Fibroblast of skin of right biceps (primary cell): ENCODE measurements at places on chromosomes 12 and 14.

DNA sequence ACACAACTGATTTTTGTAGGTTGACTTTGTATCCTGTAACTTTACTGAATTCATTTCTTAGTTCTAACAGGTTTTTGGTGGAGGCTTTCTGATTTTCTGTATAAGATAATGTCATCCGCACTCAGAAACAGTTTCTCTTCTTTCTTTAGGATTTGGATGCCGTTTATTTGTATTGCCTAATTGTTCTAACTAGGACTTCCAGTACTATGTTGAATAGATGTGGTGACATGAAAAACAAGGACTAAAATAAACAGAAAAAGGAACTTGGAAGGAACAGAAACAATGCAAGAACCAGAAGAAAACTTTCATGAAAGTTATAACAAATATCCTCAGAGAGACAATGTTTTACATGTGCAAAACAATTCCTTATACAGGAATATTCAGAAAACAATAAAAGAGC, 100.3 kb downstream of the GTF2A1 start:
- no peak for DNase-seq

DNA sequence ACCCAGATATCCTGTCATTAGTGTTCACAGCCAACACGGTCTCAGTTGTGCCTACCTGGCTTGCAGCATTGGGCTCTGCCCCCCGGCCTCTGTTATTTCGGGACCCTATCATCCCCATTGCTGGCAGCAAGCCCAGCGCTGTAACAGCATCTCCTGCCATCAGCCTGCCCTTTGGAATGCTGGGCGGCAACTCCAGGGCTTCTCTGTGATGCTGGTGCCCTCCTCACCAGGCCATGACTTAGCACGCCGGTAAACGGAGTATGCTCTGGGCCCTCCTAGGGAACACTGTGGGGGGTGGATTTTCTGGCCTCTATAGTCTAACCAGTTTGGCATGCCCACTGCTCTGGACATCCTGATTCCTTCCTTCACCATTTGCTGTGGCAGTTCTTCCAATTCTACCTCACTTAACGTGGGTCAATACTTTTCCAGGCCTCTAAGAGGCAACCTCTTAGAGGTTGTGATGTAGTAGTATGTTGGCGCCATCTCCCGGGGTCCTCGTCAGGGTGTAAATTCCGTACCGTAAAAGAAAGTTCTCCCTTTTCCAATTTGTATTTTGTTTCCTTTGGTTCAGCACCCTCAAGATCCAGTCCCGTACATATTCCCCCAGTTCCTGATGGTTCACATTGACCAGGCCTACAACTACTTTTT, 80.0 kb downstream of the SINHCAF start:
- DNase-seq: peak; percentile 12

- no peak for DNase-seq
Observed at GRCh38 chr12:123034022-123034541, 53.6 kb downstream of the ARL6IP4 start.

DNA sequence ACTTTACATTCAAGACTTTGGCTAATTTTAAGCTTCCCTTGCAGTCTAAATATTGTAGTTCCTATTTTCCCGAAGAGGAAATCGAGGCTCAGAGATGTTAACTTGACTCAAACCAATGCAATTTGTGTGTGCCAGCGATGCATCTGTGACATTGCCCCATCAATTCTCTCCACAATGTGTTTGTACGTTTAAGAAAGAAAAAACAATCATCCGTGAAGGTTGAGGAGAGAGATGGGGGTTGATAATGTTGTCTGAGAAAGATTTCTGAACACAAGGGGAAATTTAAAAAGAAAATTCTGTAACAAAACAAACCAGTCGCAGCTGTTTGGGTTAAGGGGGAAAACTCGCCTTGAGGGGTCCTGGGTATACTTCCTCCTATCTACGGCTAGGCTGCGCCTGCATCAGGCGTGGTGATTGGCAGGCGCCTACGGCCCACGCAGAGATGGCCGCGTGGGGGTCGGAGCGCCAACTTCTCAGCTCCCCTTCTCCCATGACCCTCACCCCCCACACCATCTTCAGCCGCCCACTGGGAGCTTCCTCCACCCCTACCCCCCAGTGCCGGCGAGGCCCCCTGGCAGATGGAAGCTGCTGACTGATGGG, 12.3 kb downstream of the SIX1 start:
- DNase-seq: no peak

DNA sequence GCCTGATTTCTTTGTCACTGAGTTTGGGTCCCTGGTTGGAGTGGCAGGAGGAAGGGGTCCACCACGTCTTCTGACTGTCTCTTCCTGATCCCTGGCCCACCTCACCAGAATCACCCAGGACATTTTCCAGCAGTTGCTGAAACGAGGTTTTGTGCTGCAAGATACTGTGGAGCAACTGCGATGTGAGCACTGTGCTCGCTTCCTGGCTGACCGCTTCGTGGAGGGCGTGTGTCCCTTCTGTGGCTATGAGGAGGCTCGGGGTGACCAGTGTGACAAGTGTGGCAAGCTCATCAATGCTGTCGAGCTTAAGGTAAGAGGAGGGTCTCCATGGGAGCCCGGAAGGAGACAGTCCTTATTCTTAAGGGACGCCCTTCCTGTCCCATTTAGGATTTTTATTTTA, 12.3 kb downstream of the MARS1 start:
- no peak for DNase-seq

GRCh38 chr14:85947461-85948139, 417.7 kb downstream of the FLRT2 start:
- no peak for DNase-seq

- DNase-seq: no peak
Observed at GRCh38 chr14:93923626-93924025, 3.5 kb upstream of the FAM181A start.

GRCh38 chr12:99686142-99686541, 38.6 kb downstream of the GARIN6 start:
- DNase-seq: no peak

DNA sequence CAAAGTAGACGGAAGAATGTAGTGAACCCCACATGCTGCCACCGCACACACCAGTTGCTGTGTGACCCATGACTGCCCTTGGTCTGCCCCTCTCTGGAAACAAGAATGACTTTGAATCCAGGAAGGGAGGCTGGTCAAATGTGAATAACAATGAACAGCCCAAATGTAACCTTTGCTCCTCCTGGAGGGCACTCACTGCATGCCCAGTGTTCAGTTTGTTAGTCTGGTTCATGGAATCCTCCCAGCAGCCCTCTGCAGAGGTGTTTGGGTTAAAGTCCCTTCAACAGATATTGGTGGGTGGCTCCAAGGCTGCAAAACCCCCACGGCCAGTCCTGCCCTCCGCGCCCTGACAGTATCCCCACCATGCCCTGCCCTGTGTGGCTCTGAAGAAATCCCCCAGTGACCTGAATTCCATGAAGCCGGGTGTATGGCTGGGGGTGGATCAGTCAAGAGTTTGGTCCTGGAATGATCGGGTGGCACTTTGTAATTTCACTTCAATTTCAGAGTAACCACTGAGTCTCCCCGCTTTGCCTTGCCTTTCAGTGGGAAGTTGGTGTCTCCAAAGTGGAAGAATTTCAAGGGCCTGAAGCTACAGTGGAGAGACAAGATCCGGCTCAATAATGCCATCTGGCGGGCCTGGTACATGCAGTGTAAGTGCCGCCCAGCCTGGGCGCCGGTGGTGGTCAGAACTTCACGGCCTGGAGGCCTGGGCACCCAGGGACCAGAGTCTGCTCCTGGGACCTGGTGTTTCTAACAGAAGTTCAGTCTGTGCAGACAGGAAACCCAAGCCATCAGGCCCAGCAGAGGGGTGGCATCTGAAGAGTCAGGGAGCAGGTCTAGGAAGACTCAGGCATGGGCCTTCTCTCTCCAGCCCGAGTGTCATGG, 47.1 kb downstream of the IL31 start:
- no peak for DNase-seq

GRCh38 chr14:77024171-77024691, 4.3 kb downstream of the IRF2BPL start:
- peak; percentile 52 for DNase-seq

DNA sequence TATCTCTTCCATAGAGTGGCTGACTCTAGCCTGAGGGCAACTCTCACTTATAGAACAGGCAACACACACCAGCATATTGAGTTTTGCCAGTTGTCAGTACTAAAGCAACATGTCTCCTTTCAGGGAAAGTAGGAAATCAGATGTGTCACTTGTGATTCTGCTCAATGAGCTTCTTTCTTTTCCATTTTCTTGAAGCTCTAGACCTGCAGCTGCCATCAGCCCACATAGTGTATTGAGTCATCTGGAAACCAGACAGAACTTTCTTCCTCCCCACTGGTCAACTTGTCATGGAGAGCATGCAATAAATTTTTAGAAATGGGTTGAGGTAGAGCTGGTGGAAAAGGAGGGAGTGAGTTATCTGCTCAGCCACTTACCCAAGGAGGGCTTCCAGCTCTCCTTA, 209.0 kb upstream of the PLEKHG7 start:
- no peak for DNase-seq

DNA sequence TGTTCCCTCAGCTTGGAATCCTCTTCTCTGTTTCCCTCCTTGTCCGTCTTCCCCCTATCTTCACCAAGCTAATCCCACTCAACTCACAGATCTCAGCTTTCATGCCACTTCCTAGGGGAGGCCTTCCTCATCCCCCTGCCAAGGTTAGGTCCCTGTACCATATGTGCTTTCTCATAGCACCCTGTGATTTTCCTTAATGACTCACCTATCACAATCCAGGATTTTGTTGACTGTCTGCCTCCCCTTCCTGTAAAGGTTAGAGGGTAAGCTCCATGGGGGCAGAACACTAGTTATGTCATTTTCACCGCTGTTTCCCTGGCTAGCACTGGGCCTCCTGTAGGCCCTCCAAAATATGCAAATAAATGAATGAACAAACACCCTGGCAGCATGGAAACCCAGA, 57.6 kb downstream of the CRADD start:
- no peak for DNase-seq

DNA sequence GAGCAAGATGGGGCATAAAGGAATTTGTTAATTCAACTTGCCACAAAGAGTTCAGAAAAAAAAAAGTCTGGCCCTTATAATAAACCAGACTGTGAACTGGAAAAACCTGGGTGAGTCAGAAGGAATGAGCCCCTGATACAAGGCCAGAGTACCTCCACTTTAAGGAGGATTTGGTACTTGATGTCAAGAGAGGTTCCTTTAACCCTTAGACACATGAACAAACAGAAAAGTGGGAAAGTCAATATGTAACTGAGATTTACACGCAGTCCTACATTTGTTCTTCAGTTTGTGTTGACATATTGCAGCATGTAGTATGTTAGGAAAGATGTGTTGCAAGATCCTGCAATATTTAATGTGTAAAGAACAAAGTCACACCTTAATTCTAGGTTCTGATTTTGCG, 14.2 kb upstream of the SLC38A4 start:
- peak; percentile 8 for DNase-seq

DNA sequence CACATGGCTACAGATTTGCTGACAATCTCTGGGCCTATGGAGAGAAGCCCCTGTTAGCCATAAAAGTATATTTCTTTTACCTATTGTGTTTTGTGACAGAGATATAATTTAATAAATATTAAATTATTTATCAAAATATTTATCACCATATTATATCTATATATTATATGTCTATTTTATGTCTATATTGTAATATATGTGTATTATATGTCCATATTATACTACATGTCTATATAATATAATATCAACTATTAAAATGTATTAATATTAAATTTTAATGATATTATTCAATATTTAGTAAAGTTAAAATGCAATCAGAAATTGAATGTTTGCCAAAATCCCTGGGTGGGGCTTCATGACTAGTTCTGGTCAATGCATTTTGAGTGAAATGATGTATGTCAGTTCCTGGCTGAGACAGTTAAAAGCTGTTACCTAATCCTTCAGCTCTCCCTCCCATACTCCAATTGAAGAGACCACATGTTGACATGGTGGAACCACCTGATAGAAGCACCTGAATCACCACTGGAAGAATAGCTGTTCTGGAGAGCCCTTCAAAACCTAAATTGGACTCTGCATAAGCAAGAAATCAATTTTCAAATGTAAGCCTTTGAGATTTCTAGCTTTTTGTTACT, 357.3 kb upstream of the DDHD1 start:
- DNase-seq: no peak

- no peak for DNase-seq
Observed at GRCh38 chr12:53717319-53717718, 9.9 kb downstream of the CALCOCO1 start.

- DNase-seq: no peak
Observed at GRCh38 chr12:59014885-59015284, 94.6 kb upstream of the LRIG3 start.

- no peak for DNase-seq
Observed at GRCh38 chr14:28763751-28764256, 2.8 kb upstream of the FOXG1 start.

DNA sequence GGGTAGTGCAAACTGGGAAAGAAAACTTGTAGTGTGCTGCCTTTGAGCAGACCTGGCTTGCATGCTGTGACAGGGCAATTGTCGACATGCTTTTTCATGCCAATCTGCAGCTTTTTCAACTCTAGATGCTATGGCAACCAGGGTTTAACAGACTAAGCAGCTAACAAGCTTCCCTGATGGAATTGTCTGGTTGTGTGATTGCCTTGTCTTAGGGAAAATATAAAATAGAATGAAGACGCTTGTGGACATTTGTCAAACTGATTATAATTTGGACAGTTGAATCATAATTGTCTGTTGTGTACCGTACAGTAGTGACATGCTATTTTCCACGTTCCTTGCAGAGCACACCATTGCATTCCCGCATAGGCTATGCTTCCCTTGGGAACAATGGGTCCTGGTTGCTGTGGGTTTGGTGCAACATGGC, 113.0 kb downstream of the FOXG1 start:
- DNase-seq: no peak

- DNase-seq: peak; percentile 98
Observed at GRCh38 chr12:60148109-60148508, 552.3 kb downstream of the SLC16A7 start.

DNA sequence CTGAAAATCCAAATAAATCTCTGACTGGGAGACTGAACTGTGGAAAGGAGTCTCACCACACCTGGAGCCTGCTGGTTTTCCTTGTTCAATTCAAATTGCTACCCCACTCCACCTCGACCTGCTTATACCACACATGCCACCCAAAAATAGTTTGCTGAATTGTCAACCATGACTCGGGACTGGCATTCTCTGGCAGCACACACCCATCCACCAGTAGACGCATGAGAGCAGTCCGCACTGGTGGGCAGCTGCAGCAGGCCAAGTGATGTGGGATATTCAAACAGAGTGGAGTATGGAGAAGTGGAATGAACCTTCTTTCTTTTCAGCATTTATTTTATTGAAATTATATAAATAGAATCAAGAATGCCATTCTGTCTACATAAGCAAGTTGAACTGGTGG, 38.7 kb upstream of the SYCP3 start:
- DNase-seq: no peak

DNA sequence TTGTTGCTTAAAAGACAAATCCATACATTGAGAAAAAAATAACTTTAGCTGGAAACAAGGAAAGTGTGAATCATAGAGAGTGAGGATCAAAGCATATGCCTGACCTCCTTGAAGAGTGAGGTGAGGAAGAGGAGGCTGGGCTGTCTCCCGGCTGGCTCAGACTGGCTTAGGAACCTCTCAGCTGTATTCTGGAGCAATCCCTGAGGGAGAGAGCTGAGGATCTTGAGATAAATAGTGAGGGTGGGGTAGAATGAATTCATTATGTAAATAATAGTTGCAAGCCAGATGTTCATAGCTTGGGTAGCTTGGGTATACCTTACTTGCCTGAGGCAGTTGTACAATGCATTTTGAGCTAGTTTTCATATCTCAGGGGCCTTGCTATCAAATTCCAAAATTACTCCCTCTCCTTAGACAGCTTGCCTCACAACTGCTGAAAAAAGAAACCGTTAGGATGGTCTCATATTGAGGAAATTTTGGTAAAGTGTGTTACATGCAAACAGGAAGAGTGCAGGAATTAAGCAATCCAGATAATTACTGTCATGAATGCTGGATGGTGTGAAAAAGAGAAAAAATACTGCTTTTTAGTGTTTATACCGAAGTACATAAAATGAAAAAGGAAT, 30.5 kb upstream of the SLC15A5 start:
- DNase-seq: no peak
